NCI-H2227 treated with DMSO at 0.1 percent for 48 hours (cell line): ENCODE measurements at places on chromosomes 2 and 18.

GRCh38 chr2:136242100-136242499, 124.2 kb upstream of the CXCR4 start:
- DNase-seq: no peak

GRCh38 chr2:130851624-130852382, 15.1 kb downstream of the ARHGEF4 start:
- no peak for DNase-seq

DNA sequence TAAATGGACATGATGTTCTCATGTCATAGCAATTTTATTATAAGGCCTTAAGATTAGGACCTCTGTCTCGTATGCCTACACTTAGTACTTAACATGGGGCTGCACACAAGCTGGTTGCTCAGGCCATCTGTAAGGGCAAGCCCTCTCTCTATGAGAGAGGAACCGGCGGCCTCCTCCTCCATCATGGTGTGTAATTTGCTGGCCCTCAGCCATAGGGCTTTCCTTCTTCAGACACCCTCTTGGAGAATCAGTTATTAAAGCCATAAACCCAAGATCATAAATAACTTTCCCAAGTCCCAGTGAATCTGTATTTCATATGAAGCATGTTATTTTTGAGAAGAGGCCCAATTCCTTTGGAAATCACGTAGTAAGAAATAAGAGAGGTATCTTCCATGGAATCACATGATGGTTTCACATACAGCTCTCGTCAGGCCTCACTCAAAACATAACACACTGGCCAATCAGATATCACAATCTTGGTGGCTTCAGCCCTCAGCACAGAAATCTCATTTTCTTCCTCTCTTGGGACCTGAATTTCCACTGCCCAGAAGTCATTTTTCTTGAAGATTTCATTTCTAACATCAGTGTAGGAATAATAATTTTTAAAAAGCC, 92.6 kb downstream of the RDH14 start:
- DNase-seq: no peak

GRCh38 chr18:13451661-13452387, 233.3 kb downstream of the LDLRAD4 start:
- no peak for DNase-seq

- no peak for DNase-seq
These were observed 129.5 kb downstream of the SMAD7 start for GRCh38 chr18:48821251-48821590.

DNA sequence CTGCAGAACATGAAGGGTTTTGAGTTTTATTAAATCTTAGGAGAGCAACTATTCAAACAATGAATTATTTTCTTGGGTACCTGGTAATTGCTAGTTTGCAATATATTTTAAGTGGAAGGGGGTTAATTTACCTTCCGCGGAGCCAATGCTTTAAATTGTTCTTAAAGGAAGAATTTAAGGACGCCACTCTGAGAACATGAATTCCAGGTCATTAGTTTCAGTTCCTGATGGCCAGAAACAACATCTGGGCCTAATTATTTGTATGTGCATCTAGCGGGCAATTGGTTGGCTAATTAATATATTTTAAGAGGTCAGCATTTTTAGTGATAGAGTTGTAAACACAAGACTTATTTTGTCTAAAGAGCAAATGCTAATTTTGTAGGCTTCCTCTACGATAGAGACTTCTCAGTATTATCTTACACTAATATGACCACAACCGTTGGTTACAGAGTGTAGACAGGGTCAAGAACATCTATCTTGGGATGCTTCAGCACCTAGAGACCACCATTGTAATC, 40.8 kb downstream of the CCBE1 start:
- DNase-seq: no peak

GRCh38 chr18:8036551-8036950, 469.4 kb downstream of the PTPRM start:
- no peak for DNase-seq

- no peak for DNase-seq
These were observed 14.6 kb downstream of the ITGB1BP1 start for GRCh38 chr2:9408641-9409151.

DNA sequence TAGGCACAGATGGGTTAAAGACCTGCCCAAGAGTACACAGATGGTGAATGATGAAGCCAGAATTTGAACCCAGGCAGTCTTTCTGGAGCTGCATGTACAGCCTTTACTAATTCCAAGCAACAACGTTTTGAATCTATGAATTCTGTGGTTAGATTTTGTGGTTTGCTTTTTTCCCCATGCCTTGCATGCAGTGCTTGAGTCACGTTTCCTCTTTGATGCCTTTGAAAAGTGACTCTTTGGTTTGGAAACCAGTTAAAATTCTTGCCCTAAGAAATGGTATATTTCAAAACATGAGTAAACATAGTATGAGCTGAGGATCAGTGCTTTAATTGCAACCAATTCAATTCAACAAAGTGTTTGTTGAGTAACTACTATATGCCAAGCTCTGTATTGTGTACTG, 48.2 kb upstream of the PPM1B start:
- no peak for DNase-seq

DNA sequence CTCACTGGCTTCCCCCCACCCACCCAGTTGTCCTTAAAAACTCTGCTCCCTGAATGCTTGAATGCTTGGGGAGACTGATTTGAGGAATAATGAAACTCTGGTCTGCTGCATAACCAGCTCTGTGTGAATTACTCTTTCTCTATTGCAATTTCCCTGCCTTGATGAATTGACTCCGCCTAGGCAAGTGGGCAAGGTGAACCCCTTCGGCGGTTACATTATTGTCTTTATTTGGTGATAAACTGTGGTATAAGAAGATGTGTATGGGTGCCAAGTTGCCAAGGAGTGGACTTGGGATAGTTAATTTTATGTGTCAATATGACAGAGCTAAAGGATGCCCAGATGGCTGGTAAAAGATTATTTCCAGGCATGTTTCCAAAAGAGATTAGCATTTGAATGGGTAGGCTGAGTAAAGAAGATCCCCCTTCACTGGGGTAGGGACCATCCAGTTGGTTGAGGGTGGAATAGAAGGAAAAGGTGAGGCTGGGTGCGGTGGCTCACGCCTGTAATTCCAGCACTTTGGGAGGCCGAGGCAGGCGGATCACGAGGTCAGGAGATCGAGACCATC, 98.5 kb upstream of the HAAO start:
- no peak for DNase-seq

- DNase-seq: peak; percentile 18
These were observed 29.1 kb upstream of the ANKRD44 start for GRCh38 chr2:197339496-197340220.

DNA sequence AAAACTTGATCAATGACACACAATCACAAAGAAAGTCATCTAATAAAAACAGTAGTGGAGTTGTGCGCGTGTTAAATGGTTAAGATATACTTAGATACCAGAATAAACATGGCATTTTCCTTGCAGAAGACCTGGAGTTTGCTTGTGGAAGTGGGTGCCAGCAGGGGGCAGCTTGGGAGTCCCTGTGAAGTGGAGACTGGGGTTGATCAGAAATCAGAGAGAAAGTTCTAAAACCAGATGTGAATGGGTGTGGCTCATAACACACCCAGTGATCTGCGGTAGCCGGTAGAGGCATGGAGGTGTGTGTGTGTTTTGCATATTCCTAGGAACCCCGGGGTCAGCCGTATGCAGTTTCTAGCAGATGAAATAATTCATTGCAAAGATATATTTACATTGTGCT, 300.1 kb upstream of the TRIB2 start:
- no peak for DNase-seq

- no peak for DNase-seq
These were observed 30.8 kb downstream of the WDFY1 start for GRCh38 chr2:223914324-223914723.

DNA sequence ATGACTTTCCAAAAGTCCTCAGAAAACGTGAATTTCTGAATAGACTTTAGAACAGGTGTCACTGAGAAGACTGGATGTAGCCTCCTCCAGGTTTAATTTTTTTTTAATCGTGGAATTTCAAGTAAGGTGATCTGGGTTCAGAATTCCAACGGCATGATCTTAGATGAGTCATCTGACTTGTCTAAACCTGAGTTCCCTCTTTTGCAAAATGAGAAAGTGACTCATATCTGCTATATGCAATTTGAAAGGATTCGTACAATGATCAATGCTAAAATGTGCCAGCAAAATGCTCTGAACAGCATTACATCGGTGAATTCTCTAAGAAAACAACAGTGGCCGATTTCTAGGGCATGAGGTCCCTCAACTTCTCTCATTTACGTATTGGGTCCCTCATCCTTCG, 69.1 kb upstream of the ZNF516 start:
- no peak for DNase-seq

GRCh38 chr2:203122317-203122986, 107.8 kb downstream of the NBEAL1 start:
- no peak for DNase-seq

DNA sequence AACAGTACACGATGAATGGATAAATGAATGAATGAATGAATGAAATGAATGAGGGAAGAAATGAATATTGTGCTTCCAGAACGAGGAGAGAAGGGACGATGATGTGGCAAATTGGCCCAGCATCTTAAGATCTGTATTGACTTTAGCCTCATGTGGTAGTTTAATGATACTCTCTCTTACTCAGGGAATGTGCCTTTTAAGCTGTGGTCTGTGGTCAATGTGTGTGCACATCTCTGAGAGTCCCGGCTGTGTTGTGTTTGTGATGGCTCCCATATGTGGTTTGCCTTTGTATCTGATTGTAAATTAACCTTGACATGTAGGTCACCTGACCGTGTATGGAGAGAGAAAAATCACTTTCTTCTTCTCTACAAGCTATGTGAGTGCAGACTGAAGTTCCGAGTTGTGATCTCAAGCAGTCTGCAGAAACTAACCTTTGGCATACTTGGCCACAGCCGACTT, 91.2 kb downstream of the NEDD4L start:
- no peak for DNase-seq

- no peak for DNase-seq
These were observed 1925.8 kb upstream of the CELF4 start for GRCh38 chr18:39491408-39491807.

DNA sequence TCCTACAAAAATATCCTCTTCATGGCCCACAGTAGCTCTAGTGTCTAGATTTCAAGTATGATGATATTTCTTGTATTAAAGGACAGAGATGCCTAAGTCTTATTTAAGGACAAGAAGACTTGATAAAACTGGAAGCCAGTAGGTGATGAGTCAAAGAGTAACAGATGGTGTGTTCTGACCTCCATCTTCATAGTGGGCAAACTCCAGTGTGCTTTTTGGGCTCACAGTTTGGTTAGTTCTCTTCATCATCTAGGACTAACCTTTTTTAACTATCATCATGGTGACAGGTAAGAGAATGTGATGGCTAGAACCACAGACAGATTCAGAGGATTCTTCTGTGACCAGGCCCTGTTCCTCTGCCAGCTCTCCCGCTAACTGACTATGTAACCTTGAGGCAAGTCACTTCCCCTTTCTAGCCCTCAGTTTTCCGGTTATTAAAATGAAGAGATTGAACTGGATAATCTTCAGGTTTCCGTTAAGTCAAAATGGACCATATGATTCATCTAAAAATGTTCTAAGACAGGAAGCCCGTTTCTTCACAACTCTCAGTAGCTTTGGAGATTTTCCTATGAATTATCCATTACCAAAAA, 140.3 kb upstream of the RASGRP3 start:
- DNase-seq: no peak

DNA sequence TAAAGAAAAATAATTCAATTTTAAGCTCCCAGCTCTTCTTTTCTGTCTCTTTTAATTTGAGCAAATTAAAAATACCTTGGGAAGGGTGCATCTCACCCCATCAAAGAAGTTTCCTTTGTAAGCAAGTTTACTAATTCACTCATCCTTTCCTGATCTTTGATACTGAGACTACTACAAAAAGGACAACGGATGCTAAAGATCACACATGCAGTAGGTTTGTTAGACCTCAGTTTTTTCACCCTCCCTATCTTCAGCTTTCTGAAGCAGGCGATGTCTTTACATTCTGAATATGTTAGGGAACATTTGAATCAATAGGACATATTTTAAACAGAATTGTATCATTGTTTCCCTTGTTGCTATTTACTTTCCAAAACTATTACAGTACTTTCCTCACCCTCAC, 6.0 kb upstream of the HNRNPLL start:
- no peak for DNase-seq

GRCh38 chr2:62692225-62692624, 13.3 kb upstream of the EHBP1 start:
- no peak for DNase-seq

DNA sequence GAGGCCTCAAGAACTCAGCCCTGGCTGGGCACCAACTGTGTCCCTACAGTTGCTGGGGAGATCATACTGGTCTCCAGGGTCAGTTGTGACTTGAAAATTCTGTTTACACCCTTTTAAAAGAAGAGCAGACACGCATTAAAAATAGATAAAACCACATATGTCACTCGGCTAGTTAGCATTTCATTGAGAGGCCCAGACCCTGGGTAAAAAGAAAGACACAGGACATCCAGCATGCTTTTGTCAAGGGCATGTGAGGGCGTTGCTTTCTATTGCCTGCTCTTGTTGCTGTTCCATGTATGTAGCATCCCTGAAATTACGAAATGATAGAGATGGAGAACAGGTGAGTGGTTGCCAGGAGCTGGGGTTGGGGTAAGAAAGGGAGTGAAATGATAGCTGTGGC, 94.3 kb downstream of the SEPTIN10 start:
- DNase-seq: no peak

DNA sequence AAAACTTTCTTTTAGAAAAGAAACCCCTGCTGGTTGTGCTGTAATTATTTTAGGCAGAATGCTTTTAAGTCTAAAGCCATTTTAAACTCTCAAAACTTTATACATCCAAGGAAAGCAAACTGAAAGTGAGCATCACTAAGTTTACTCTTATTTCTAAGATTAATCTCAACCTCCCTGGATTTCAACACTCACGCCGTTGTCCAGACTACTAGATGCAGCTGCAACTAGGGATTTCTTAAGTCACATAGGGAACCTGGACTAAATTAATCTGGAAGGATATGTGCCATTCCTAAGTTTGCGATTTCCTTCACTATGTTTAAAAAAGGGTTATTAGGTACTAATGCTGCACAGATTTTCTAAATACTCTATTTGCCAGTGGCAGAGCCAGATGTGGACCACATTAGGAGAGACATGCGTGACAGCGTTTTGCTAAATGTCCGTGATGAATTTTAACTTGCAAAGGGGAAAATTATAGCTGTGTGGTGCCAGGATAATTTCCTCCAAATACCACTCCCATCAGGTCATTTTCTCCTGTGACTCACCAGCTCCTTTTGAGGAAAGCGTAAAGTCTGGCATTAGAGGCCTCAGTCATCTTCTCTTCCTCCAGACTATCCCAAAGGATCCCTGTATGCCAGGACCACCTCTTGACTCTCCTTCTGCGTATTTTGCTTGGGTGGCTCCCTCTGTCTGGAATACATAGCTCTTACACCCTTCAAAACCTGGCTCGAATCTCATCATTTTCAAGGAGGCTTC, 143.7 kb downstream of the ATL2 start:
- DNase-seq: peak; percentile 32

GRCh38 chr2:169877398-169877797, 50.1 kb downstream of the UBR3 start:
- DNase-seq: no peak

GRCh38 chr2:69811591-69811990, 17.9 kb upstream of the GMCL1 start:
- DNase-seq: no peak

- no peak for DNase-seq
These were observed 8.5 kb downstream of the FMNL2 start for GRCh38 chr2:152343426-152343825.

GRCh38 chr2:25285265-25286024, 56.3 kb downstream of the DNMT3A start:
- no peak for DNase-seq

- DNase-seq: peak; percentile 34
These were observed 2.7 kb downstream of the GPC1 start for GRCh38 chr2:240437861-240438809.
